ENCODE measurements at places on chromosomes 11 and 22.
A peak's percentile ranks its signal among the peaks of the same experiment; 100 is the strongest.

GRCh38 chr11:126696982-126697381 lies 303.6 kb downstream of the KIRREL3 start:
- DNase-seq = no peak

DNA sequence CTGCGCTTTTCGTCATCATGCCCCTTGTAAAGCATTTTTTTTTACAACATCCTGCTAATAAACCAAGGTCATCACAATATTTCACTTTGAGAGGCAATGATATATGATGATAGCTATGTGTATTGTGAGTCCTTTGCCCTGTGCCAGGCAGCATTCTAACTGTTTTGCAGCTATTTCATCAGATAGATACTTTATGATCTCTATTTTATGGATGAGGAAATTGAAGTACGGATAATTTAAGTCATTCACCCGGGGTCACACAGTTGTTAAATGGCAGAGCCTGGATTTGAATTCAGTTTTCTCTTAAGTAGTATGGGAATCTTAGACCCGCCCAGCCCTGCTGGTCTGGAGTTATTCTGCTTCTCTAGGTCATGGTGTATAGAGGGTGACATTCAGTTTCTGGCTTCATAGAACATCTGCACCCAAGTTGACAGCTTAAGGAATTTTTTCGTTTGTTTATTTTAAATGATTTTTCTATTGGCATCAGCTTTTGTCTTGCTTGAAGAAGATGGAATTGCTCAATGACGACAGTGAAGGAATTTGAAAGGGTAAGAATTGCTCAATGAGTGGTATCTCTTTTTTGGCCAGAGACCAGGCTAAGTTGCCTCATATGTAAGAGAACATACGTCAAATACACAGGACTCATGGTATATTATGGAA lies 926 bp downstream of the PRR5L start:
- DNase-seq = peak; percentile 67

DNA sequence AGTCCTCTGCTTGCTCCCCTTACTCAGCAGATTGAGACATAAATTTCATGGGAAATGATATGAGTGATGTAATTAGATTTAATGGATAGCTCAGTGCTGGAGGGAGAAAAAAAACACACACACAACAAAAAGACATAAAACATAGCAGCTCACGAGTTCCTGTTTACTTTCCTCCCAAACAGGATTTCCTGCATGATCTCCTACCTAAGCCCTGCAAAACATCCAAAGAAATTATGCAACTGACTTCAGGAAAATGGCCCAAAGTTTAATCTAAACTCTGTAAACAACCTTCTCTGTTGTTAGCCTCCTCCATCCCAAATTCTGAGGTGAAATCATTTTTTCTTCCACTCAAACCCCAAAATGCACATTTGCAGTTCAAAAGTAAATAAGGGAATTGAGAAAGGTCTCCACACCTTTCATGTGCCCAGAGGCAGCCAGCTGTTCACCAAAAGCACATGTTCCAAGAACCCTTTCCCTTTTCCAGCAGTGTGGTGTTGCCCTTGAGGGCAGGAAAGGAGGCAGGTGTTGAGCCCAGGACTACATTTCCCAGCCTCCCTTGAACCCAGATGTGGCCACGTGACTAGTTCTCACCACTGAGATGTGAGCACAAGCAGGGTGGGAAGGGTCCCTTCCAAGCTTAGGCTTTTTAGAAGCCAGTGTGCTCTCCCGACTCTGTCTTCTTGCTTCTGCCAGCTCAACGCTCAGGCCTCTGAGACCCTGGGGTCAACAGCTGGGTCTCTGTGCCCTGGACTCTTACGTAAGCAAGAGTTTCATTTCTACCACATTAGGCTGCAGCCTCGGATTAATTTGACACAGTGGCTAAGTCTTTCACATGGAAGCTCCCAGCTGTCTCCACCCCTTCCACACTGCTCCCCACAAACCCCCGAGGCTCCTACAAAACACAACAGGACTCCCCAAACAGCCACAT lies 301.2 kb downstream of the CTTN start:
- DNase-seq = no peak

- peak; percentile 64 for DNase-seq
Observed at GRCh38 chr11:72781313-72782080, 12.3 kb downstream of the STARD10 start.

- DNase-seq = no peak
Observed at GRCh38 chr11:65502274-65502554, 3.4 kb downstream of the MALAT1 start.

DNA sequence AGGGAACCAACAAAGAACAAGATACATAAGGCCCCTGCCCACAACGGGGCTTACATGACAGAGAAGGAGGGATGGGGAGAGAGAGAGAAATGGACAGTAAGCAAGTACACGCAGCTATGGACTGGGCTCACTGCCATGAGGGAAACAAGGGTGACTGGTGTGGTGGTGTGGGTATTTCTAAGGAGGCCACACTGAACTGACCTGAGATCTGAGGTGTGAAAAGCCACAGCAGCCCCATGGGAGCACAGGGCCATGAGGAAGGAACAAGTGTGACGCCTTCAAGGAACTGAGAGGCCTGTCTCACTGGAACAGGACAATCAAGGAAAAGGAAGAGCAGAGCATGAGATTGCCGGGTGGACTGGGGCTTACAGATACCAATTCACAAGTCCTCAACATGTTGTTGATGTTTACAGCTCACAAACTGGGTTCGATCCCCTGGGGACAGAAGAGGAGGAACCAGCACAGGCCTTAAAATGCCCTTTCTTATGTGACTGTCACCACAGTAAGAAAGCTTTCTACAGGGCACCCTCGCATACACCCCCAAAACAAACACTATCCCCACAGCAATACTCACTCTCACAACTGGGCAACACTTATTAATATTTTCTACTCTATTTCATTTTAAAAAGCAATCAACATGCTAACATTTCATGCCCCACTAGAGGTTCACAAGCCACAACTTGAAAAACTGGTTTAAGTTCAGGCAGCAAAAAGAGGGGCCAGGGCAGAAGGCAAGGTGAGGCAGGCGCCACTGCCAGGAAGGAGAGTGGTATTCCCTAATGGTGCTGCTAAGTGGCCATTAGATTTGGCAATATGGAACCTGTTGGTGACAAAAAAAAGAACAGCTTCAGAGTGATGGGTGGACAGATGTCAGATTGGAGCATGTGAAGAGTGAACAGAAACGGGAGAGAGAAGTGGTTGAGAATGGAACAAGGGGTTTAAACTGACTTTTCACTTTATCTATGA lies 39.1 kb downstream of the TCIRG1 start:
- no peak for DNase-seq

DNA sequence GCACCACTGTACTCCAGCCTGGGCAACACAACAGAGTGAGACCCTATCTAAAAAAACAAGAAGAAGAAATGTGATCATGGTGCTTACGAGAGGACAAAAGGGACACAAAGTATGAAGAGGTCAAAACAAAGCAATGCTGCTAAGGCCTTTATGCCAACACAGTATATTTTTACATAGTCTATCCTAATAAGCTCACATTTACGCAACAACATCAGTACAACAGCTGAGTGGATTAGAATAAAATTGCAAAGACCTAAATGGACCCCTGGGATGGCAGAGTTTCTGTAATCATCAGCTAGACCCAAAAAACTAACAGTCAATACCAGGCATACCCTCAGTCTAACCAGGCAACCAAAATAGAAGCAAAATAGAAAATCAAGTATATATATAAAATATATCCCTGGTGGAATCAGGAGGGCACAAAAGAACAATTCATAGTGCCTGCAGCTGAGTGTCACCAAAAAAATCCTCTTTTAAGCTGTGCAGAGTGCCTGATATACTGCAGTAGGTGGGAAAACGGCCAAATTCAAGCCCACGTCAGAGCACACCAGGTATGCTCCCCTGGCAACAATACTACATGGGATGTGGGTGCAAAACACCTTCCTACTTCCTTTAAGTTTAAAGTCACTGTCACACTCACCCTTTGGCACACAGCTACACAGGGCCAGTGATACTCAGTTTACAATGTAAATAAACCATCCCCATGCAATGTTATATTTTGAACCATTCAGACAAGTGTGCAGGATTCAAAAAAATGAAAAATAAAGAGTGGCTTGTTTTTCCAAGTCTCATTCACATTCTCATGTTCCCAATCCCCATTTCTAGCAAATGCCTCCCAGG lies 57.8 kb downstream of the RBFOX2 start:
- DNase-seq = no peak

- DNase-seq = no peak
Observed at GRCh38 chr22:33142282-33143055, 84.3 kb upstream of the SYN3 start.

- DNase-seq = no peak
Observed at GRCh38 chr11:77799338-77799737, 21.2 kb downstream of the RSF1 start.

GRCh38 chr11:133928628-133929059 lies 28.1 kb downstream of the IGSF9B start:
- DNase-seq = no peak

- no peak for DNase-seq
Observed at GRCh38 chr11:116035977-116036376, 531.8 kb upstream of the CADM1 start.

DNA sequence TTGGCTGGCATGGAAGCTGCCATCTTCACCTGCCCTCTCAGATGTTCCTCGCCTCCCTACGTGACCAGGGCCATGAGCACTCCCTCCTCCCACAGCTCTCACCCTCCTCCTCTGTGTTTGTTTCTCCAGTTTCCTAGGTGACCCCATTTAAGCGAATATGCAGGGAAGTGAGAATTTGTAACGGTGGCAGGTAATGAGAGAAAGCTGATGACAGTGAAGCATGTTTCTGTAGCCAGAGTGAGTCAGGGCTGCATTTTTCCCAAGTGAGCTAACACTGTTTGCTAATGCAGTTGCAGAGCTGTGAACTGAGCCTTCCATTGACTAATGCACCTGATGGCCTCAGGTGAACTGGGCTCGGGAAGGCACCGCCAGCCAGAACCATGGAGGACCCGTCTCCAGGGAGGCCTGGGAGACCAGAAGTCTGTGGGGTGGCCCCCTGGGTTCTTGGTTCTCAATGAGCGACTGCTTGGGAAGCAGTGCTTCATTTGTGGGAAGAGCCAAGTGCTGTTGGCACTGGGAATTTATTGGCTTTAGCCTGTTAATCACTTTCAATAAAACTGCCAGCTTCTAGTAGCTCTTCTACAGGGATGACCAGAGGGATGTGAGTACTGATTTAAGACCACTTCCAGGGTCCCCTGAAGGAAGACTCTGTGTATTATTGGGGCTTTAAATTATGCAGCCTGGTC lies 64.5 kb downstream of the BARX2 start:
- DNase-seq = no peak

- no peak for DNase-seq
Observed at GRCh38 chr11:1557051-1557884, 14.8 kb downstream of the DUSP8 start.

DNA sequence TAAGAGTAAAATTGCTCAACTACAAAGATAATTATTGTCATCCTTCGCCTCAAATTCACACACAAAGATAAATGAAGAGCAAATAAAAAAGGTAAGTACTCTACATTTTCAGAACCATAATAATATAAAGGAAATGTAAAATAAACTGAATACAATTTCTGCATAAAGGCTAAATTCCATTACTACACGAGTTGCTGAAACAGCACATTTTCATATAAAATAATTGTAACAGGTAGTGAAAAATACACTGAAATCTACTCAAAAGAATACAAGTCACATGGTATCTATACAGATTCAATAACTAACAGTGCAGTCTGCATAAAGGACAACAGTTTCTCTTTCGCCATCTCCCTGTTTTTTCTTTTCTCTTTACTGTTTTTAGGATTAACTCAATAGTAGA lies 54.8 kb upstream of the GAB2 start:
- DNase-seq = no peak

GRCh38 chr11:111635706-111636045 lies 33.4 kb downstream of the SIK2 start:
- peak; percentile 24 for DNase-seq

DNA sequence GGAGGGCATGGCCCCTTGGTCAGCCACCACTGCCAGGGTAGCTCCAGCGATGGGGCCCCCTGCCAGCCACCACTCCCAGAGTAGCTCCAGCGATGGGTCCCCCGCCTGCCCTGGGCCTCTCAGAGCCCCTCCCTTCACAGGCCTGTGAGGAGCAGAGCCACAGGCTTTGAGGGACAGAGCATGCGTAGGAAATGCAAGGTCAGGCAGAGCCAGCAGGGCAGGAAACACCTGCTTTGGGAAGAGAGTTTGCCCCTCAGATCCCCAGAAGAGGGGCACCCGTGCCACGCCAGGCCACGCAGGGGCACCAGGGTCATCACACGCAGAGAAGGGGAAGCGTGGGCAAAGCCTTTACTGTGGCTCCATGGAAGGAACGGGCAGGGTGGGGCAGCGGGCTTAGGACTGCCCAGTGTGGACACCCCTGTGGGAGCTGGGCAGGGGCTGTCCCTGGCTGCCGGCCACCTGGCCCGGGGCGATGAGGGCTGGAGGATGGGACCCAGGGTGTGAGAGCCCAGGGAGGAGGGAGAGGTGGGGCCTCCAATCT lies 477.8 kb downstream of the BRD1 start:
- no peak for DNase-seq

GRCh38 chr22:40235308-40235707 lies 57.6 kb downstream of the TNRC6B start:
- no peak for DNase-seq
